Left ventricle myocardium superior (tissue), 1 donor: ENCODE measurements at places on chromosomes 7 and 10. TPM values are rescaled to one million over a fixed set of nuclear protein-coding genes. Genes with fewer than 3 reads are reported as not detected.

STOX1 gene
- total RNA-seq: 0.15 TPM

INTS1 gene
- total RNA-seq: 32.0 TPM

PCGF6 gene
- total RNA-seq: 5.5 TPM

SFTPA1 gene
- total RNA-seq: 0.17 TPM

MUC12 gene
- total RNA-seq: not detected

MYL10 gene
- total RNA-seq: not detected

SLC18A3 gene
- total RNA-seq: not detected

CD36 gene
- 1,393 TPM for total RNA-seq

TACR2 gene
- total RNA-seq: not detected

- DNase-seq: no peak
Observed at GRCh38 chr10:131149586-131149985, 161.9 kb downstream of the TCERG1L start.

GRCh38 chr10:124588736-124589490 is 127.3 kb downstream of the LHPP start:
- DNase-seq: peak; percentile 65

GRCh38 chr7:129768614-129769399 is 157.3 kb downstream of the NRF1 start:
- DNase-seq: no peak

- DNase-seq: peak; percentile 77
Observed at GRCh38 chr10:73910764-73911552, at the start of gene PLAU. Gene PLAU, plus strand, starts transcription at chr10:73911132. Its CDS starts 424 bp downstream, at chr10:73911556.

DNA sequence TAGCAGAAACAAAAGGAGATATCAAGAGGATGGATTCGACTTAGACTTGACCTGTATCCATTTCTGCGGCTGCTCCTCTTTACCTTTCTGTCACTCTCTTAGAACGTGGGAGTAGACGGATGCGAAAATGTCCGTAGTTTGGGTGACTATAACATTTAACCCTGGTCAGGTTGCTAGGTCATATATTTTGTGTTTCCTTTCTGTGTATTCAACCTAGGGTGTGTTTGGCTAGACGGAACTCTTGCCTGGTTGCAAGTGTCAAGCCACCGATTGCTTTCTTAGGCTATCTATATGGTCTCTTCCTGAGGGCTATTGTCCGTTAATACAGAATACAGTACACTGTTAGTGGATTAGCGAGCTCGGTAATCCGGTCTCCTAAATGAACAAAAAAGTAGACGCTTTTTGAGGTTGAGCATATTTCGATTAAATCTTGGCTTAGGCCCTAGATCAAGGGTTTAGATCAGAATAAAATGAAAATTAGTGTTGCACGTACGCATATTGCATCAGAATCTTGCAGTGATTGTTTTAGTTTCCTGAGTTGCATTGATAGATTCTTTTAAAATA is 1.2 kb downstream of the PTEN start:
- DNase-seq: no peak

DNA sequence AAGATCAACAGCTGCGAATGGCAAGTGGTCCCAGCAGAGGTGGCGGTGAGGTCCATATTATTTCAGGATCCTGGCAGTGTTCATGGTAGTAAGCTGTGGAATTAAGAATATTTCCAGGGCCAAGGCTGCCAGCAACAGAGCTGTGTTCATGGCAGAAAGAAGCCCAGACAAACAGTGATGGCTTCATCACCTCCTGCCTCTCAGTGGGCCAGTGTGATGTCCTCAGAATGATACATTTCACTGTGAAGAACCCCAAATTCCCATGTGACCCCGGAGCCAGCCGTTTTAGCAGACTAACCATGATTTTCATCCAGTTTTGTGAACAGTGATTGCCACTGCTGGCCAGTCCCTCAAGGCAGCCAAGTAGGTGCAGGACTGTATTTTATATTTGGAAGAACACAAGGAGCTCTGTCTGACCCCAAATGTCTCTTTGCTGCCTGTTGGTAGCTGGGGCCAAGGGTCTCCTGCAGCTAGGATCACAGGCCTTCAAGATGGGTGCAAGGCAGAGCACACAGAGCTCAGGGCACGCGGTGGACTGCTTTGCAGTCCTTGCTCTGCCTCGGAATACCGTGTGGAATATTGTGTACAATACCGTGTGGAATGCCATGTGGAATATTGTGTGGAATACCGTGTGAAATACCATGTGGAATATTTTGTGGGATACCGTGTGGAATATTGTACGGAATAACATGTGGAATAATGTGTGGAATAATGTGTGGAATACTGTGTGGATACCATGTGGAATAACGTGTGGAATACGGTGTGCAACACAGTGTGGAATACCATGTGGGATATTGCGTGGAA is 132.3 kb upstream of the CHST15 start:
- DNase-seq: no peak

GRCh38 chr7:24725554-24726241 is 31.6 kb downstream of the GSDME start:
- peak; percentile 58 for DNase-seq

DNA sequence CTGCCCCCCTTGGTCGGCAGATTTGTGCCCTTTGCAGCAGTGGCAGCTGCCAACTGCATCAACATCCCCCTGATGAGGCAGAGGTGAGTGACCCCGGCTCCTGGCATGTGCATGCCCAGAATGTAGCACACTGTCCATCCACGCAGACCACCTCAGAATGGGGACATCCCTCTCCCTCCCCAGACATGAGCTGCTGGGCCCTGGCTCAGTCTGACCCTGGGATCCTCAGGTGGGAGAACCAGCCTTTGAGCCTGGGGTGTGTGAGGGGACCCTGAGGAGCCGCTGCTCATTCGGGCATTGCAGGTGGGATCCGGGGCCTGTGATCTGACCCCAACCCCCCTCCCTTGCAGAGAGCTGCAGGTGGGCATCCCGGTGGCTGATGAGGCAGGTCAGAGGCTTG is 5.7 kb downstream of the SFXN3 start:
- DNase-seq: no peak

- no peak for DNase-seq
Observed at GRCh38 chr10:73999703-74000102, 1.8 kb downstream of the VCL start.

DNA sequence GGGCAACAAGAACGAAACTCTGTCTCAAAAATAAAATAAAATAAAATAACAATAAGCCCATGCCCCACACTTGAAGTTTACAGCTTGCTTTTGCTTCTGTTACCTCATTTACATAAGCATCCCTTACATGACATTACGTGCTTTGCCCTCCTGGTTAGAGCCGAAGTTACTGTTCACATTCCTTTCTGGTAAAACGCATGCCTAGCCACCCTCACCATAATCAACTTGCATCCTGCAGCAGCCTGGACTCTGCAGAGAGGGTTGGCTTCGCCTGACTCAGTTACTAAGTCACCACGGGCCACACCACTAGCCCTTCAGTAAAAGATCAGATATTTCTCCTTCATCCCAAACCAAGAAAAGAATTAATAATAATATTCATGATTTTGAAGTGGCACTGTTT is 736.0 kb upstream of the AUTS2 start:
- no peak for DNase-seq

- no peak for DNase-seq
Observed at GRCh38 chr10:105681051-105681450, 1040.0 kb downstream of the SORCS3 start.

DNA sequence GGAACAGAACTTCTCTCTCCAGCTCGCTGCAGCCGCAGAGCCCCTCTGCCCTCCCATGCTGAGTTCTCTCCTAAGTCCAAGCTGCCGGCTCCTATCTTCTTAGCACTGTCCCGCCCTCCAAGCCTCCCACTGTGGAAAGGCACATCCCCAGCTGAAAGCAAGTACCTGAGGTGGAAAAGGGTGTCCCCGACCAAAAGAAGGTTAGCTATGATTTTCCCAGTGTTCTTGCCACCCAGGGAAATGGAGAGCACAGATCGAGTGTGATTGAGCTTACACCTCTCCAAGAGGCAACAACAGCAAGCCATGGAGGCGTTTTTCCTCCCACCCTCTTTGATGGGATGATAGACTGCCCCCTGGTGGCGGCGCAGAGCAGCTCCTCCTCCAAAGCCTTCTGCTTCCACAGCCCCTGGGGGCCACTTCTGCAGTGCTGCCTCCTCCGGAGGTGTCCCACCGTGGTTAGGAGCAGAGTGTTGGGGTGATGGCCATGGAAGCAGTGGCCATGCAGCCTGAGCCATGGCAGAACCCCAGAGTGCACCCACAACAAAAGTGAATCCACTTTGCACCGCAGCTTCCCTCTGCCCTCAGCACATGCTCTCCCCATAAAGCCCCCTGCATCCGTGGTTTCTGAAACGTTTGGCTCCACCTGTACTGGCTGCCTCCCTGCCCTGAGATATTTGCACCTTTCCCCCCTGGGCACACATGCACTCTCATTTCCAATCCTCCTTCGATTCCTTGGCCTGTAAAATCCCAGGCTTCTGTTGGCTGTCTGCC is 143.1 kb upstream of the STK17A start:
- no peak for DNase-seq

- DNase-seq: no peak
Observed at GRCh38 chr7:121810831-121811672, 61.9 kb upstream of the PTPRZ1 start.

DNA sequence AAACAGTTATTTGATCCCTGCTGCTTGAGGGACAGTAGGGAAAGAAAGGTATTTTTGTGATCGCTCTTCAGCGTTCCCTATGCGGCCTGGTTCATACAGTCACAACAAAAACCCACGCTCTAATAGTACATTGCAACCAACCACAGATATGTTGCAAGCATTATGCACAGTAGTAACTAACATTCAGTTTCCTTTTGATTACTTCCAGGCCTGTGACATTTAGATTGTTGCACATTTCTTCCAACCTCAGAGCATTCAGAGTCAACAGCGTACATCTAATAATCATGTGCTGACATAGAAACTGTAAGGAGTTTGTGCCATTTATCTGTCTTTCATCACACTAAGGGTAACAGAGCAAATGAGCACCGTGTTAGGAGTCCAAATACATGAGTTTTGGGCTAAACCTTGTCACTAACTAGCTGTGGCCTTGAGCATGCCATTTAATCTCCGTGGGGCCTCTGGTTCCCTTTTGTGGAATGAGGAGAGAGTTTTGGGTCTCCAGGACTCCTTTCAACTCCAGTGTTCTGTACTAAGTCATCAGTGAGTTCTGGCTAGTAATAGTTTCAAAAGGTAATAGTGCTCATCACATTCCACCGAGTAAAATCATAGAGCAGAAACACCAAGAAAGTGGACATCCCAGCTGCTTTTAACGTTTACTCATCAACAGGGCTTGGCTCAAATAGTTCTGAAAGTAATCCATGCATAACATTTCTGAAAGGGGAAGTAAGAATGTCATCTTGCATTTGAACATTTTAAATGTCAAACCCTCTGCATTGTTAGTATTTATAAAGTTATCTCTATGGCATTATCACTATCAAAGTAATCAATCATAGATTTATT is 99.0 kb upstream of the FZD1 start:
- no peak for DNase-seq

- DNase-seq: no peak
Observed at GRCh38 chr10:70660722-70661121, 11.6 kb upstream of the ADAMTS14 start.

GRCh38 chr10:117226813-117227451 is 14.0 kb upstream of the SLC18A2 start:
- DNase-seq: no peak

- DNase-seq: no peak
Observed at GRCh38 chr10:63288170-63288569, 155.0 kb downstream of the NRBF2 start.

DNA sequence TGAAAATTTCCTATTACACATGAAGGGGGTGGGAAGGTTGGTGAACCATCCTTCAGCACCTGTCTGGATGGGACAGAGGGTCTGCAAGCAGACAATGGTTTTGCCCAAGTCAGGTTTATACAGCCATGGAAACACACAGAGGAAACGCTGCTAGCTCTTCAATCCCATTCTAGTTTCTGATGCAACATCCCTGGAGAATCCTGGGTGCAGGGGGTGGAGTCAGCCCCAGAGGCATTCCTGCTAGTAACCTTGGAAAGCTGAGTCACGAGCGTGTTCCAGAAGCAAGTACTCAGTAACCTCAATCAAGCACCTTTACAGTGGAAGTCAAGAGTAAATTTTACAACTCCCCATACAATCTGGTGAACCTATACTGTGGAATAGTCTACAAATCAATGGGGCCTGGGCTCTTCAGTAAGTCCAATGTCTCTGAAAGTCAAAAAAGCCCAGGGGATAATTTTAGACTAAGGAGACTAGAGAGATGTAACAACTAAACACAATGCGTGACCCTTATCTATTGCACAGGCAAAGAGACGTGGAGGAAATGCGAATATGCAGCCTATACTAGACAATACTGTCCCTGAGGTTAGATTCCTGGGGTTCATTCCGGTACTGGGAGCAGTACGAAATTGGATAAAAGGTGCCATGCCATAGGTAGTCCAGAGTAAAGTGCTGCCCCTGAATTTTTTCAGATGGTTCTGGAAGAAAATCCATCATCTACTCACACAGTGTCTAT is 95.4 kb downstream of the ZRANB1 start:
- no peak for DNase-seq

GRCh38 chr7:88299126-88299525 is 7.6 kb downstream of the STEAP4 start:
- no peak for DNase-seq
